RWPE2 (cell line): ENCODE measurements at places on chromosomes 16 and 17.

GRCh38 chr17:55303701-55304145 lies 39.0 kb downstream of the HLF start:
- no peak for DNase-seq

DNA sequence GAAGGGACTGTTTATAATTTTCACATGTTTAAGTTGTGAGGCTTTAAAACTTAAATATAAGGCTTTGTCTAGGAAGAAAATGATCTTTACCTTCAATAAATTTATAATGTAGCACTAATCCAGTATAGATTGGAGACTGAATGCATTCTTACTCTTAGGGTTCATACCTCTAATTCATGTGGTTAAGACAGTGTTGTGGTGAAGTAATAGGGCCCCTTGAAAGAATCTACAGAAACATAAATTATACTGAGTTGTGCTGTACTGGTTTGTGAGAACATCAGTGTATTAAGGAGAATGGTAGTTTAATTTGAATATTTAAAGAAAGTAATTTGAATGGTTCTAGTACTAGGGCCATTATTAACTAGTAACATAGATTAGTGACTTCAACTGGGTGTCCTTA lies 13.7 kb downstream of the HAPSTR1 start:
- no peak for DNase-seq

DNA sequence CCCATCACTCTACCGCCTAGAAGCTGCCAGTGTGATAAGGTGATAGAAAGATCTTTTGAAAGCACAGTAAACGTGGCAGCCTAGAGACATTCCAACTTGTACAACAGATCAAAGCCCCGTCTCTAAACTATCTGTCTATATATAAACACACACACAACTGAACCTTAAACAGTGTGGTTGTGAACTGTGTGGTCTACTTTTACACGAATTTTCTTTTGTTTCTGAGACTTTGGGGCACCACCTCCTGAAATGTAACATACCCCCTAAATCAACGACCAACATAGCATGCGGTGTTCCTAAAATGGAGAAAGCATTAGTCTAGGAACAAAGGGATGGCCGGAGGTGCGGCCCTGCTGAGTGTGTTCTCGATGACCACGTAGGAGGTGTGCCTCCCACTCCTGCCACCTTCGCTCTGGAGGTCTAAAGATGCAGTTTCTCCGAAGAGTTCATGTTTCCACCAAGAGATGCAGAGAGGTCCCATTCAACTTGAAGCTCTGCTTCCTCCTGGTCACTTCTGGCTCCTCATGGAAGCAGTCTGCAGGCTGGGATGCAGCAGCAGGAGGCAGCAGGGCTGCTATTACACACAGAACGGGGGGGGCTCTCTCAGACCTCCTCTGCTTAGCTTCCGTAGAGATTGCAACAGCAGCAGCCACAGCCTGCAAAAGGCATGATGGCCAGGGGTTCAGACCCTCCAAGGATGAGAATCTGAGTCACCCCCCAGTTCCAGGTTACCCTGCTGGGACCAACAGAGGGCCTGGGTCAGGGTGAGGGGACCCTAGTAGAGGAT lies 22.6 kb upstream of the USP10 start:
- no peak for DNase-seq

DNA sequence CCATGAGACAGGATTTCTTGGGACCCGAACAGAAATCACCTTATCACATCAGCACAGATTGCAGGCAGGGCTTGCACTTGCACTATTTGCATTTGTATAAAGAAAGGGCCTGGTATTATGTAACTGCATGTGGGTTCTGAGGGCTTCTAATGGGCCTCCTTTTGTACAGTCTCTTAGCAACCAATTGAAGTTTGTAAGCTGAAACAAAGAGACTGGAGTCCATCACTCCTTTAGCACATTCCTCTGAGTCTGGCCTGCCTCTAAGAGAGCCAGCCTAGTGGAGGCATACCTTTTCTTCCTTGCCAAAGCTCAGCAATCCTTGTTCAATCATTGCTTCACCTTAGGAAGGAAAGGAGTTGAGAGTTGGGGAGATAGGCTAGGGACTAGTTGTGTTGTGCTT lies 387.1 kb downstream of the XYLT1 start:
- no peak for DNase-seq

DNA sequence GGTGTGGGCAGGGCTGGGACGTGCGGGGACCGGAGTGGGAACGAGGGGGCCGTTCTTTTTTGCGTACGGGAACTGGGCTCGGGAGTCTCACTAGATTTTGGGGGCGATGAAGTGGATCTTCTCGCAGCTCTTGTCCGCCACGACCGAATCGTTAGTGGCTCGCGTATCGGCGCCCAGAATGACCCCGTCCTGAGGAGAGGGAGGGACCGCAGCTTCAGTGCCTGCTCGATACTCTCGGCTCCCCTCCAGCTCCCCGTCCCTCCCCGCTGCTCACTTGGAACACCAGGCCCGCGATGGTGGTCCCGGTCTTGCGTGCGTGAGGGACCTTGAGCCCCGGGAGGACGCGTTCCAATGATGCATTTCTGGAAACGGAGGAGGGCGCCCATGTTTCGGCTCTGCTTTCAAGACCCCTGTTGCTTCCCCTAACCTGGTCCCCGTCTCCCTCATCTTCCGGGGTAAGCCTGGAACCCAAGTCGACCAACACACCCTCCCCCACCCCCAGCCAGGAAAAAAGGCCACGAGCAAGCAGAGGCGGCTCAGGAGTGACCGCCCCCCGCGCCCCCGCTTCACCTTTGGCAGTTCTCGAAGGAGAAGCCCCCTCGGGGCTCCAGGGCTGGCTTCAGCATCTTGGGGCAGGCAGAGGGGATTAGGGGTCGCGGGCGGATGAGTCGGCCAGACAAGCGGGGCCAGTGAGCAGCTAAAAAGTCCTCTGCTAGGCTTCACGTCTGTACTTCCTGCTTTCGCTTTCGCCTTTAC lies at the start of gene PSMB10:
Gene PSMB10, minus strand, starts transcription at position 727 of the 756 bp plus-strand sequence. Its CDS starts 101 bp downstream, at position 626.
- DNase-seq, result peak; percentile 66
